ENCODE measurements at places on chromosomes 4 and X.

- DNase-seq: no peak
Observed at GRCh38 chr4:150244600-150244999, 166.4 kb downstream of the DCLK2 start.

DNA sequence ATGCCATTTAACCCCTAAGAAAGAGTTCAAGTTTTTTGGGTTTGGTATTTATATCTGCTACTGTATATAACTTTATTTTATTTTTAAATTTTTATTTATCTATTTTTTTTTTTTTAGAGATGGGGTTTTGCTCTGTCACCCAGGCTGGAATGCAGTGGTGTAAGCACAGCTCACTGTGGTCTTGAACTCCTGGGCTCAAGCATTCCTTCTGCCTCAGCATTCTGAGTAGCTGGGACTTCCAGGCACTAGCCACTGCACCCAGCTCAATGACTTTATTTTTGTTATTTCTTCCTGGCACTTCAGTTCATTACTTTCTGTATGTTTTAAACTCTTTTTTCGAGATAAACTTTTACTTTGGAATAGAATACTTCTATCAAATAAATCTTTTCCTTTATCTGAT, 42.4 kb upstream of the PGAM4 start:
- DNase-seq: no peak

DNA sequence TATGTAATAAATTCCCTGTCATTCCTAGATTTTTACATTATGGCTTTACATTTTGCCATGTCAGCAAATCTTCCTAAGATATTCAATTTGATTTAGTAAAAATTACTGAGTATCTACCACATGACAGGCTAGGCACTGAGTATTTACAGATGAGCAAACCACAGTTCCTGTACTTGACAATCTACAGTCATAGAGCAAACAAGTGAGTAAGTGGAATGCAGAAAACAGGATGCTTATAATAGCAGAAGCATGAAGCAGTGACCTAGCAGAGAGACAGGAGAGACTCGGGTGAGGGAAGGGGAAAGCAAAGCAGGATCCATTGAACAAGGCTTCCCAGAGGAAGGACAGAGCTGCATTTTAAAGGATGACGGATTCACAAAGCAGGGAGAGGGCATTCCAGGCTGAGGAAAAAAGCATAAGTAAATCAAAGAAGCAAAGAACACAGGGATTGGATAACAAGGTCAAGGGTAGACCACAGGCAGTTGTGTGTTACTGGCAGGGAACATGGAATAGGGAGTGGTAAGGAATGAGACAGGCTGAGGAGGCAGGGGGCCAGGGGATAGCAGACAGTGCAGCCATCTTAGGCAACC, 124.7 kb upstream of the C1QTNF7 start:
- DNase-seq: no peak

- no peak for DNase-seq
Observed at GRCh38 chr4:20367446-20367845, 115.7 kb downstream of the SLIT2 start.

DNA sequence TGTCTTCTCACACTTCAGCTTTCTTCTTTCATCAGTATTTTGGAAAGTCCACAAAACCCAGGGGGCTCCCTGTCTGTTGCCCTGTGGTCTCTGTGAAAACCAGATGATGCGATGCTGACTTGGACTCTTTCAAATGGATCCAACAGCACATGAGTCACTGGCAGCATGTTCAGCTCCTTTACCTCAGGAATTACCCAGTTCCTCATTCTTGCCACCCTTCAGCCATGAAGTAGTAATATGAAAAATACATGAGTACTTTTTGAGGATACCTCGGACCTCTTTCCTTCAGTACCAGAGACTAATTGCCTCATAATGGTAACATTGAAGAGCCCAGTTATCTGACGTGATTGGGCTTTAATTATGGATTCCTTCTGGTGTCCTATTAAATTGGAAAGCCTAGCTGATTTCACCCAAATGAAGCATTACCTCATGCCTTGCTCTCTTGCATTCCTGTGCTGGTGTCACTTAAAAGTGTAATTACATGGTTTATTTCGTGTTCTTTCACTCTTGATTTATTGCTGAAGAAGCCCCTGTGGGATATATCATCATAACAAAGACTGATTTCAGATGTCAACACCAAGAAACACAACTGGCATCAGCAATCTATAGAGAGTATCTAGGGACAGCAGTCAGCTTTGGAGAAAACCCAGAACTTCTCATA, 63.4 kb downstream of the NFKB1 start:
- DNase-seq: peak; percentile 47

DNA sequence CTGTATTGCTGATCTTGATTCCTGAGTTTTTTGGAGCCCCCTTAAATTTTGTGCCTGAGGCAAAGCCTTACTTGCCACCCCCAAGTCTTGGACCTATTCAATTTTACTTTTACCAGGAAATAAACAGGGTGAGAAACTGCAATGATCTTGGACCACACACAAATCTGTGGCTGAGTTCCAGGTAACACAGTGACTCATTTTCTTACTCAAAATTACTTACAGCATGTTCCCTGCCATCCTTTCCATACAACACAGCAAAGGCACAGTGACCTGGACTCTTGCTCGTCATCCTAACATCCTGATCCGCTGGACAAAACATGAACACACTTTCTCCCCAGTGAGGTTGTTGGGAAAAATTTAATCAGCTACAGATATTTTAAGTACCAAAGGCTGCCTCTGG, 60.7 kb upstream of the S100G start:
- DNase-seq: no peak

DNA sequence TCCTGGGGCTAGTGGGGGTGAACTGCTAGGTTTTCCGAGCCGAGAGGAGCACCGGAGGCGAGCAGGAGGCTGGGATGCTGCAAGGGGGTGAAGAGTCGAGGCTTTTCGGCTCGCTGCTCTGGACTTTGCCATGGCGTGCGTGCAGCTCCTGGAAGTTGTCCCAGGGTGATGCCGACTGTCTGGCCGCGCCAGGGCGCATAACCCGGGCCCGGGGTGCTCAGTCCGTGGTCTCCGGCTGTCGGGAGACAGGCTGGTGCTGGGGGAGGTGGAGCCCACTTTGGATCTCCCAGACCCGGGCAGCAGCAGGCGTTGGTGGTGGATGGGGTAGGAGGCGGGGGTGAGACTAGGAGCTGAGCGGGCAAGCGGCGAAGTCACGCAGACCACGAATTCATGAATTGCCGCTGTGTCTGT, 793 bp downstream of the GRIA3 start:
- no peak for DNase-seq

DNA sequence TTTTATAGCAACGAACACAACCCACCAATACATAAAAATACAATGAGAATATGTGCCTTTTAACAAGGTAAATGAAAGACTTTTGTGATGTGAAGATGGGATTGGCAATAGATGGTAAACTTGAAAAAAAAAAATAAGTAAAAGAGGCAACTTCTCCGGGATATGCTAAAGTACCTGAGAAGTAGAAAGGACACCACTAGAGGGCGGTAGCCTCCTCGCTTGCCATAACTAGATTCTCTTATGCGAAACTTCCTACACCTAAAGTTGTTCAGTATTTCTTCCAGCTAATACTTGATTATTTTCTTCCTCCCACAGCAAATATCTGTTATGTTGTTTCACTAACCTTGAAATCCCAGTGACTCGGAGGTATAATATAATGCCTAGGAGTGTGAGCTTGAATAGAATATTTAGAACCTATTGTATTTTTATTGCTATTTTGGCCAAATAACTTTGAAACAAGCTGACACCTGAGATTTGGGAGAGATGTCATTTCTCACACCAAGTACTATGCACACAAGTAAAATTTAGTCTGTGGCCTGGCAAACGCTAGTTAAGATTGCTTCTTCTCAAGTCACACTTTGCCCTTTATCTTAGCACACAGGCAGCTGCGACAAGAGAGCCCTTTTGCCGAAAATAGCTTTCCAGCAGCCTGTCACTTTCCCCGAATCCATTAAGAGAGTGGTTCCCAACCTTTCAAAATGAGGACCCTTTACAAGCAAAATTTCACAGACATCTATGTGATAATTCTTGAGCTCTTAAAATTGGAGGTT, 44.9 kb upstream of the PDLIM5 start:
- DNase-seq: peak; percentile 7

GRCh38 chr4:4865705-4866123, 6.2 kb downstream of the MSX1 start:
- DNase-seq: no peak

DNA sequence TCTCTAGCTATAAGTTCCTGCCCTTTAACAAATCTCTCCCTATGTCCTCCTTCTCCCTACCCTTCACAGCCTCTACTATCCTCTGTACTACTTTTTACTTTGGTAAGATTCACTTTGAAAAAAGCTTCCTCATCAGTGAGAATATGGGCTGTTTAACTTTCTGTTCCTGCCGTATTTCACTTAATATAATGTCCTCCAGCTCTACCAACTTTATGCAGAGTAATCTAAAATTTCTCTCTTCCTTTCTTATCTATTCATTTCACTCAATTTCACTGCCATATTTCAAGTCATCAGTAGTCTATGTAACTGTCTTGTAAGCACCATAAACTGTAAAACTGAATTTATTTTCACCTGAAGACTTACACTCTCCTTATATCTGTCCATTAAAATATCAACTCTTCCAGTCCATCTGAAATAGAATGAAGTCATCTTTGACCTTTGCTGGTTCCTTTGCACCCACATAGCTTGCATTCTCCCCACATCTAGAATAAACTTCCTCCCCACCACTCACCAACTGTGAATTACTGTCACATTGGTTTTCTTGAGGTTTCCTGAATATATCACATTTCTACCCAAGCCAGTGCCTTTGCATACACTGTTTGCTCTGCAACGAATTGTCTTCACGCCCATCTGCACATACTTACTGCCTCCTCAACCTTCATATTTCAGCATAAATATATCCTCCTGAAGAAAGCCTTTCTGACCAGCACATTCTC, 54.6 kb downstream of the ARAP2 start:
- DNase-seq: no peak

DNA sequence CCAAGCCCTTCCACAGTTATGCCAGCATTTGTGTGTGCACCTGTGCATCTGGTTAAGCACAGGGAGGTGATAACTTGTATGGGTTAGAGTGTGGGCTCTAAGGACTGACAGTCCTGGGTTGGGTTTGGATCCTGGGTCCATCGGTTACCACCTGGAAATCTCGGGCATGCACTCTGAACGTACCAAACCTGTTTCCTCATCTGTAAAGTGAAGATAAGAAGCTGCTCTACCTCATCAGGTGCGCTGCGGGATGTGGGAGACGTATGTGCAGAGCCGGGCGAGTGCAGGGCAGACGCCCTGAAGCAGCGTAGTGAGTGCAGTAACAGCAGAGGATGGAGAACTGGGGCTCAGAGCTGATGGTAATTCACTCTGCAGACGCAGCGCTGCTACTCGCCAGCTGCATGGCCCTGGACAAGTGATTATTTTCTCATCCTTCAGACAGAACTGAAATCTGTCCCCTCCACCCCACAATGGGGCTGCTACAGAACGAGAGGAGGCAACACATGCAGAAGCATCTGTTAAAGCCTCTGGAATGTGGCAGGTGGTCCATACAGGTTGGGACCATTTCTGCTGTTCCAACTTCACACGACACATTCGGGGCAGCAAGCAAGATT, 64.4 kb downstream of the HADH start:
- DNase-seq: no peak

- DNase-seq: peak; percentile 6
Observed at GRCh38 chrX:133414406-133415275, 648 bp downstream of the GPC4 start.

- DNase-seq: no peak
Observed at GRCh38 chrX:152810403-152810802, 20.2 kb downstream of the CETN2 start.

- DNase-seq: no peak
Observed at GRCh38 chr4:24968992-24969391, 56.1 kb upstream of the CCDC149 start.

GRCh38 chr4:25487155-25487554, 110.1 kb downstream of the ANAPC4 start:
- DNase-seq: no peak

DNA sequence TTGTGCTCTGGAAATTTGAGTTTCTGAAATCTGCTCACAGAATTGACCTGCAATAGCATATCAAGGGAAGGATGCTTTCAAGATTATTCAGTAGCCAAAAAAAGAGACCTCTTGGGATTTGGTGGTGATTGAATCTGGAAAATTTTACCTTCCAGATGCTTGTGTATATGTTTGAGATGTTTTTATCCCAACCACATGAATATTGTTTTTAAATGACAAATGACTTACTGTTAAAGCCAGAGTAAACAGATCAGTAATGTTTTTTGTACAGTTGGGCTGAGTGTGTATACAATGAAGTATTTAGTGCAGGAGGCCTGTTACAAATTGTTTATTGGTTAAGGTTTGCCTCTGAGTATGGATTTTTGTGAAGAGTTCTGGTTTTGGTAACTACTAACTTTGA, 126.5 kb downstream of the CBR4 start:
- no peak for DNase-seq

GRCh38 chr4:180832073-180832472, 1411.1 kb upstream of the TENM3 start:
- DNase-seq: no peak

GRCh38 chr4:164731827-164732474, 22.0 kb upstream of the SMIM31 start:
- peak; percentile 52 for DNase-seq

DNA sequence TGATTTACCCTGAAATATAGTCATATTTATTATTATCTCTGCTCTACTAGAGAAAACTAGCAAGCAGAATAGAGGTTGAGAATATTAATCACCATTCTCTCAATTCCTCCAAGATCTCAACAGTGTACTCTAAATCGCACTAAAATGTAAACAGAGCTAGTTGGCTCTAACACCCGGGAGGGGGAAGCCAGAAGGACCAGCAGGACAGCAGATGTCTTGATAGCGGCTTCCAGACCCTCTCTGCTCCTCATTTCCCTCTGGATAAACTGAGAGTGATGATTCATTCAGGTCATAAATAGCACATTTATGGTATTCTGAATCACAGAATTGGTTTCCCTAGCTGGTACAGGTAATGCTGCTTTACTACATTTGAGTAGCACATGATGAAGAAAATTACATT, 82.5 kb downstream of the TBC1D9 start:
- DNase-seq: no peak

- no peak for DNase-seq
Observed at GRCh38 chrX:69607616-69608015, 8.3 kb upstream of the EDA start.

GRCh38 chrX:9471571-9471985, 6.7 kb downstream of the TBL1X start:
- no peak for DNase-seq

DNA sequence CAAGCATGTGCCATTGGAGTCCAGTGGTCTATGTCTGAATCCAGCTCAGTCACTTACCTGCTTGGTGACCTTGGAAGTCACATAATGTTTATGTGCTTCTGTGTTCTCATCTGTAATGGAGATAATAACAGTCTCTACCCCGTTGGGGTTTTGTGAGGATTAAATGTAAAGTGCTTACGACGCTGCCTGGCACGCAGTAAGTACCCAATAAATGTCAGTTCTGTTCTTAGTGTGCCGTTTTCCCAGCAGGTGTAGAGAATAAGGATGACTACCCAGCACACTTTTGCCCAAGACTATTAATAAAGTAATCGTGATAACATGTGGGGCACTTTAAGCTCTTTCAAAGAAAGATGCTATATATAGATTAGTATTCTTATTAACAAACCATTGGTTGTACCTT, 56.7 kb downstream of the MTM1 start:
- DNase-seq: no peak

All from germinal center (tissue), 1 donor.